ENCODE measurements at places on chromosomes 1 and 21.
A peak's percentile ranks its signal among the peaks of the same experiment; 100 is the strongest.

GRCh38 chr1:115238336-115239147 lies 99.5 kb downstream of the NGF start:
- DNase-seq: no peak

DNA sequence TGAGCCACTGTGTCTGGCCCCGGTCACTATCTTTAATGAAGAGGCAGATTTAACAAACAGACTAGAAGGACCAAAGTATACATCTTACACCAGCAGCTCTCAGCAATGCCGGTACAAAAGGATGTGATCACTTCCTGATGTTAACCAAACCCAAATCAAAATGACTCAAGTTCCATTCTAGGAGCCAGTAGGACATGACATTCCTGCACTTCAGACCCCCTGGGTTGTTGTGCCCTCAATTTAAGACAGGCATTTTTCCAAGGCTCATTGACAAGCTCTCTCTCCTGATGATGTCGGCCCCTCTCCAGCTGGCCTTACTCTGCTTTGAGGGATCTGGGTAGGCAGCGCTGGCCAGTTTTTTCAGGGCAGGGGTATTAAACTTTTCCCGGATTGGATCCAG lies 35.1 kb downstream of the YARS1 start:
- no peak for DNase-seq

DNA sequence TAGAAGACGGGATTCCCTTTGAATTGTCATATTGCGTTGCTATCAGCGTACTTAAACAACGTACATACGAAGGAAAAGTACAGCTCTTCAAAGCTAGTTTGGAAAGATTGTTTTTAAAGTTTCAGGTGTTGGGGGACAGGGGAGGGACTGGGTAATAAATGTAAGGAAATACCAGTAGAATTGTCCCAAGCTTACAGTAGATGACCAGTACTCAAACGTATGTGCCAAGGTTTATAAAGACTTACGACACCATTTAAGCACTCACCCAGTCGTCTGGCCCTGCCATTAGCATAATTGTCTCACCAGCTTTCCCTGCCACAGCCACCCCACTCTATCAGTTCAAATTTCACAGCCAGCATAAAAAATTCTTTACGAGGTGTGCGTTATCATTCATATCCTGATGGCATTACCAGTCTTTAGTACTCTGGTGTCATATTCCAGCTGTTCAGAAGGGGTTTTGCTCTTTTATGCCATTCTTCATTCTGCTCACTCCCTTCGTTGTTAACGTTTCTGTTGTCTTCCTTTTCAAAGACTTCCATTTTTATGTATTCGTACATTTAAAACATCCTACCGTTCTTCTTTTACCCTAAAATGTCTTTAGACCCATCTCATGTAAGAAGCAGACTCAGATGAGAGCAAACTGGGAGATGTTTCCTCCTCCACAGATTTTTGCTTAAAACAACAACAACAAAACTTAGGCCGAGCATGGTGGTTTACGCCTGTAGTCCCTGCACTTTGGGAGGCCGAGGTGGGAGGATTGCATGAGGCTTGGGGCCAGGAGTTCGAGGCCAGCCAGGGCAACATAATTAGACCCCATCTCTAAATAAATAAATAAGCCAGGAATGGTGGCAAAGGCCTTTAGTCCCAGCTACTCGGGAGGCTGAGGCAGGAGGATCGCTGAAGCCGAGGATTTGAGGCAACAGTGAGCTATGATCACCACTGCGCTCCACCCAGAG lies 1.0 kb upstream of the HP1BP3 start:
- no peak for DNase-seq

DNA sequence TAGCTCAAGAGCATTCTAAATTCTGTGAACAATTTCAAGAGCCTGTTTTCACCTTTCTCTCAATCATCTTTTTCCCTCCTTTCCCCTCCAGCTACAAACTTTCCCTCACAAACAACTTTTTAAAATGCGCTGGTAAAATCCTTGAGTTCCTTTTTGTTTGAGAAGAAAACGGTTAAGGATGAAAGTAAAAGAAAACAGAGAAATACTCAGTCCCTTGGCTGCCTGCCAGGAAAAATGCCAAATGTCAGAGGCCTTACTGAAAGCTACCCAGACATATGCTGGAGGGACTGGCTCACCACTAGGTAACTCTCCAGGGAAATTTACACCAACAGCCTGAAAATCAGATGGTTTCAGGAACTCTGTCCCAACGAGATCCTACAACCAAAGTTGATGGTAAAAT lies 11.0 kb upstream of the SERBP1 start:
- DNase-seq: peak; percentile 15

DNA sequence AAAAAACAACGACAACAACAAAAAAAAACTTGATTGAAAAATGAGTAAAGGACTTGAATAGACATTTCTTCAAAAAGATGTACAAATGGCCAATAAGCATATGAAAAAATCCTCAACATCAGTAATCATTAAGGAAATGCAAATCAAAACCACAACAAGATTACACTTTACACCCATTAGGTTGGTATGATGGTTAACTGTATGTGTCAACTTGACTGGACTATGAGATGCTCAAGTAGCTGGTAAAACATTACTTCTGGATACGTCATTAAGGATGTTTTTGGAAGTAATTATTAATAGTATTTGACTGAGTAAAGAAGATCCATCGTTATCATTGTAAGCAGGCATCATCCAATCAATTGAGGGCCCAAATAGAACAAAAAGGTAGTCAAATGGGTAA lies 34.9 kb upstream of the LYPLAL1 start:
- no peak for DNase-seq

- DNase-seq: peak; percentile 40
These were observed 78.0 kb upstream of the ATP5PO start for GRCh38 chr21:33993286-33994231.

DNA sequence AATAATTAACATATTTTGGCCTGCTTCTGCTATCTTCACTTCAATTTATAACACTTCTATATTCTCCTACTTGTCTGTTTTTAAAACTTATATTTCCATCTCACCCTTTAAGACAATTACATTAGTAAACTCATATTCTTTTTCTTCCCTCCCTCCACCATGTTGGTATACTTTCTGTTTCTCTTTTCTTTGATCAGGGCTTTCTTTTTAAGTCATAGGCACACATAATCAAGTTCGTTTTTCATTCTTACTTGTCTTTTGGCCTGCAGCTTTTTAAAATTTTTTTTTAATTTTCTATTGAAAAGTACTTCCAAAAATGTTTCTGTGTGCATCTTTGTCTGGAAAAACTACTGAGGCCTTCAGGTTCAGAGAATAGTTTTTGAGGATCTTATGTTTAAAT lies 2.3 kb downstream of the PYHIN1 start:
- DNase-seq: no peak

GRCh38 chr1:89698624-89699023 lies 65.7 kb downstream of the LRRC8C start:
- no peak for DNase-seq

DNA sequence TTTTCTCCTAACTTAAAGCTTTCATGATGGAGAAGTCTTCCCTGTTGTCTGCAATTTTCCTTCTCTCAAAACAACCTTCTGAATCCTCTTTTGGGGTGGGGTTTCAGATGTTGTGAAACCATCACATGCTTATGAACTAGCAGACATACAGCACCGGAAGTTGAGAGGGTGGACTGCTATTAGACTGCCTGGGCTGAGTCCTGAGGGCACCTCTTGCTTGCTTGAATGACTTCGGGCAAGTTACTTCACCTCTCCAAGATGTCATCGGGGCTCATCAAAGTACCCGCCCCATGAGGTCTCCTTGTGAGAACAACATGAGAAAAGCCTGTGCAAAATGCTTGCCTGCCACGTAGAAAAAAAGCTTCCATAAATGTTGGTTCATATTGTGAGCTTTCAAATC lies 89.6 kb downstream of the CCDC185 start:
- no peak for DNase-seq

GRCh38 chr1:201346337-201346939 lies 31.0 kb downstream of the TNNT2 start:
- DNase-seq: no peak

DNA sequence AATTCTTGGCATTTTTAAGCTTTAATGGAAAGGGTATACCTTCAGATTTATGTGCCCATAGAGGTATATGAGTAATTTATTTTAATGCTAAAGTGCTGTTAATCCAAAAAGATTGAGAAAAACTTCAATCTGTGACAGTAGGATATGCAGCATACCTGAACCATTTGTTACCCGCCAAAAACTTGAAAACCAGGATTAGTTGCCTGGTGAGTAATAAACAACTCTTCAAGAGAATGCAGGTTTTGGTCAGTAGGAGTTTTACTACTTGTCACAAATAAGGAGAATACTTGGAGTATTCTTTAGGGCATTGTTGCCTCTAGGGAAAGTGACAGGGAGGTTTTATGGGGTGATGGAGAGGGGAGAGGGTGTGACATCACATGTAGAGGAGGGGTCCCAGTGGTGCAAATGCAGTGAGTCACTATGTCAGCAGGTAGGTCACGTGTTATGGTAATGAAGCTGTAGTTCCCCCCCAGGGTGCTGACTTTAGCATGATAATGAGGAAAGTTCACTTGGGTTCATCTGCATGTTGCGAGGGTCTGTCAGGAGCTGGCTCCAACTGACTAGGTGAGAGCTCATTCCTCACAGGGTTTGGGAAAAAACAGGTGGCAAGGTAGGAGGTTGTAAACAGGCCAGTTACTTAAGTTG lies 23.1 kb downstream of the USP25 start:
- no peak for DNase-seq

- DNase-seq: no peak
These were observed 10.5 kb downstream of the RO60 start for GRCh38 chr1:193069748-193070385.

GRCh38 chr1:2840036-2840809 lies 38.7 kb upstream of the TTC34 start:
- no peak for DNase-seq

GRCh38 chr1:184422490-184423233 lies 35.8 kb downstream of the C1orf21 start:
- no peak for DNase-seq

DNA sequence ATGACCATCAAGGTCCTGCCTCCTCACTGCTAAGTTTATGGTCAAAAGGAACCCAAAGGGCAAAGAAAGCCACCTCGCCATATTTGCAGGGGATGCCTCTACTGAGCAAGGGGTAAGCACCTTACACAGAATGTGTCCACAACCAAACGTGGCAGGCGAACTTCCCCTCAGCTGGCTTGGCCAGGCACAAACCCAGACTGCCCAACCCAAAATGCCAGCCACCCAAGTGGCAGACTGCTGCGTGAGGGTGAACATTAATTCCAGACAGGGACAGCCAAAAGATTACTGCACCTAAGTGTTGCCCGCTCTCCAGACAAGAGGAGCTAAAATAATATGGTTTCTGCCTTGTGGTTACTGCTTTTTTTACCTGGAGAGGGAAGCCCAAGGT lies 16.0 kb downstream of the ZNF697 start:
- DNase-seq: no peak

- DNase-seq: no peak
These were observed 62.8 kb upstream of the NEK2 start for GRCh38 chr1:211738096-211738690.

DNA sequence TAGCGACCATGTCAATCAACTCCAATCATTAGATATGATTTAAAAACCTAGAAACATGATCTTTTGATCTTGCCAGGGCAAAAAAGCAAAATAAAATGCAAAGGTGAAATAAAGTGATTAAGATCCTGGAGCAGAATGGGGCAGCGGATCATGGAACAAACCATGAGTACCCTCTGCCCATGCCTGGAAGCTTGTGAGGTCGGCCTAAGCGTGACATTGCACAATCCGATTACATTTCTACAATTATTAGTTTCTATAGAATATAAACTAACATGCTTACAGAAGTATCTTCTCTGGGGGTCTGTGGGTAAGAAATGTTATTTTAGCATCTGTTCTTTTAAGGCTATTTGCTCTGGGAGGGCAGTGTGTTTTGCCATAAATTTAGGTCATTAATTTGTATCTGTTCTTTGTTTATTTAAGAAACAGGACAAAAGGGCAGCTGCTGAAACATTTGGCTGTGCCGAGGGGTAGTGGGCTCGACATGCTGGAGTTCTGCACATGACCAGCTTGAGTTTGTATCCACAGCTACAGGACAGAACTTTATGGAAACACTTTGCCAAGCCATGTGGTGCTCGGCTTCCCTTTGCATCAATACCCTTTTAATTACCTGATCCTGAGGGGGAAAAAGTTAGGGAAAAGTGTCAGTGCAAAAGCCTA lies 55.9 kb downstream of the ZBTB18 start:
- DNase-seq: no peak

DNA sequence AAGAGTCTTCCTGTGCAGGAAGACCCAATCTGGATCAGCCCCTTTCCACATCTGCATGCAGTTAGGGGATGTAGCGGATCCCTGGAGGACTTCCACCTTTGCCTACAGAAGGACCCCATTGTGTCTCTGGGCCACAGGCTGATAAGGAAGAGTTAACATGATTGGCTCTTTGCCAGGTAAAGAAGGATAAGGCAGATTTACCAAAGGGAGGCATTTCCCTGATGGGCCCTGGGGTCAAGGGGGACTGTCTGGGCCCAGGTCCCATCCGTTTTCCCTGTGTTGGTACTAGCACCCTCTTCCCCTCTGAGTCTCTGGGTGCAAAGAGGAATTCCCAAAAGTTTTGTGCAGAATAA lies 29.1 kb downstream of the SLC26A9 start:
- DNase-seq: no peak

DNA sequence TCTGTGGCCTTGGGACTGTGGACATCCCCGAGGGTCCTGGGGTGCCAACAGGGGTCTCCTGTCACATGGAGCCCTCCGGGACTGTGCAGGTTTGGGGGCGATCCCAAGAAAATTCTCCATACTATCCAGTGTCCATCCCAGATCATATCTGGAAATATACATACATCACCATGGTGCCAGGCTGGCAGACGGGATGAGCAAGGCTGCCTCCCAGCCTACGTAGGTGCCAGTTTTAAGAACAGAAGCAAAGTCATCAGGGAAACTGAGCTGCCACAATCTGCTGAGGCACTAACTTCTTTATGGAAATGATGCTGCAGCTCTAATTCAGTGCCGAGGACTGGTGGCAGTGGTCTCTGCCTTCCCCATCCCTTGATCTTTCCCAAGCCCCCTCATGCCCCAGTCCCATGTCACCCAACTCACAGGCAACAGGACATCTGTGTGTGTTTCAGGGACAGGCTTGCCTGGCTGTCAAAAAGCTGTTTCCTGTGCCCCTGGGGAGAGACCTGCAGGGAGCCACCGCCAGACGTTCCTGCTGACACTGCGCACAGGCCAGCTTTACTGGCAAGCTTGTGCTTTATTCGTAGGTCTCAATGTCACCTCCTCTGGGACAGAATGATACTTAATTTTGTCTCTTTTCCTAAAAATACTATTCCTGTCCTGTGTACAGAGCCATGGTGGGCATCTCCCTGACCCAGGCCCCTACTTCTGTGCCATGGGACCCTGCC lies 15.5 kb downstream of the TEX35 start:
- DNase-seq: no peak

- no peak for DNase-seq
These were observed 80.5 kb downstream of the OMA1 start for GRCh38 chr1:58465825-58466629.

- no peak for DNase-seq
These were observed 50.4 kb upstream of the IFFO2 start for GRCh38 chr1:19006837-19007271.

DNA sequence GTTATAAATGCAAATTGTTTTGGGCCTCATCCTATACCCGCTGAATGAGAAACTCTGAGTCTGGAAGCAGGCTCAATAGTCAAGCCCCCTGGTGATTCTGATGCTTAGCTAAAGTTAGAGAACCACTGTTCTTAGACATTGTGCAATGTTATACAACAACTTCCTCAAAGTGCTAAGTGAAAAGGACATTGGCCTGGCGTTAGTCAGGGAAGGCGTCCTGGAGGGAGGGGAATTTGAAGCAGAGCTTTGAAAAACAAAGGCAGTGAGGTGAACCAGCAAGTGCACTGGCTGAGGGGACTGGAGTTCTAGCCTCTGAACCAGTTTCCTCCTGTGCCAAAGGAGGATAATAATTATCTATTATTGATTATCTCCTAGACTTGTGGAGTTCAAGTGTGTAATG lies 5.1 kb downstream of the CD1D start:
- no peak for DNase-seq

- DNase-seq: no peak
These were observed 49.9 kb upstream of the HAO2 start for GRCh38 chr1:119318466-119319309.
